ENCODE measurements at places on chromosomes 2 and 18.

DNA sequence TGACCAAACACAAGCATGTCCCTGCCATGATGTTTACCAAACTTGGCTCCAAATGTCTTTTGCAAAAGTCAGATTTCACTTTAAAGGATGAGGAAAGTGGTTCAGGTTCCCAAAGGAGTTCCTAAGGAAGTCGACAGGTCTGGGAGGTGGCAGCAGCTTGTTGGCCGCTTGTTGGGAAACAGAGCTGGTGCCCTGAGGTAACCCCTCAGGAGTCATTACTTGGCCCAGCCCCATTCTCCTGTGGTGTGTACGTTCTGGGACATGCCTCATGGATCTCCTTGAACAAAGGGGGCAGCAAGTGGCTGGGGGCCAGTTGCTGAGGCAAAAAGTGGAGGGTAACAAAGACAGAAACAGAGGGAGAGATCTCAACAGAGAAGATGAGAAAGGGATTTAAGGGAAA, 10.9 kb downstream of the TMBIM1 start:
- no peak for DNase-seq

DNA sequence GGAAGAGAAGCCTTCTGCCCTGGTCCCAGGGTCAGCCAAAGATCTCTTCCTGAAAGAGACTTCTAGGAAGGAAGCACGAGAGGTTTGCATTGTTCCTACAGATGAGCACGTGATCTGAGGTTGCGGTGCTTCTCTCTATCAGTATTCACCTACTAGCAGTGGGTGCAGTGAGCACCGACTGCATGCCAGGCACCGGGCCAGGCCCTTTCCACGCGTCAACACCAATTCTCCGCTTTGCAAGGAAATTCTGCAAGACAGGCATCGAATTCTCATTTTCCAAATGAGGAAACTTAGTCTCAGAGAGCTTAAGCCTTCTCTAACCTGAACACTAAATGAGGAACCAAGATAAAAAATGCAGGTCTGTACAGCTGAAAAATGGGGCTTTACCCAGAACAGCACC, 151.5 kb upstream of the MYCN start:
- DNase-seq = no peak

DNA sequence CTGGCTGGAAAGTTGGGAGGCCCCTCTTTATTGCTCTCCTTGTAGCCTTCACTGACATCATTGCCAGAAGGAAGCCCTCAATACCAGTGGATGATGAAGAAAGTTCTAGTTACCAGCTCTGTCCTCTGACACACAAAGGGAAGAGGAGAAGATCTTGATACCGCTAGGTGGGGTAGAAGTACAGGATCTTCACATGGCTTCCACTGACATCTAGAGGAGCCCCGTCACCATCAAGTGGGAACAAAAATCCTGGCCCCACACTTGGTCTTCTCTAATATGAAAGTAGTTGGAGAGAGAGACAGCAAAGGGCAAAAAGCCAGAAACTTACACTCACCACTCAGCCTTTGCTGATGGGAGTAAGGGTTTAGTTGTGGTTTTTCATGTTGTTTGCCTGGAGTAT, 12.4 kb downstream of the XIRP2 start:
- DNase-seq = no peak

GRCh38 chr2:185734658-185735057, 3.9 kb upstream of the FSIP2 start:
- DNase-seq = no peak

- no peak for DNase-seq
These were observed 19.9 kb upstream of the TTN start for GRCh38 chr2:178827111-178827510.

DNA sequence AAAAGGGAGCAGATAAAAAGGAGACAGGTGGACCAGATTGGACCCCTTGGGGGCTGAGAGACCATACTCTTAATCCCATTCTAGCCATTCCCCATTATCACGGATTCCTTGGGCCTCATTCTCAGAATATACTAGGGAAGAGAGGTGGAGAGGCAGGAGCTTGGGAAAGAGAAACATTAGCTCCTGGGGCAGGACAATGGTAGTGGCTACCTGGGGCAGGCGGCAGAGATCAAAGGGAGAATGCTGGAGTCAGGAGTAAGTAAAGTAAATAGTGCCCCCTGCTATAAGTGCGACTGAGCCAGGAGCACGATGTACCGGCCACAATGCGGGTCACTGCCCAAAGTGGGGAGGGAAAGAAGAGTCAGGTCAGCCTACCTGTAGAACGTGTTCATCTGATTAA, 20.4 kb upstream of the IHH start:
- no peak for DNase-seq

- no peak for DNase-seq
These were observed 125.7 kb upstream of the HAAO start for GRCh38 chr2:42918041-42918440.

GRCh38 chr2:118800736-118801135, 46.7 kb downstream of the EN1 start:
- DNase-seq = no peak

DNA sequence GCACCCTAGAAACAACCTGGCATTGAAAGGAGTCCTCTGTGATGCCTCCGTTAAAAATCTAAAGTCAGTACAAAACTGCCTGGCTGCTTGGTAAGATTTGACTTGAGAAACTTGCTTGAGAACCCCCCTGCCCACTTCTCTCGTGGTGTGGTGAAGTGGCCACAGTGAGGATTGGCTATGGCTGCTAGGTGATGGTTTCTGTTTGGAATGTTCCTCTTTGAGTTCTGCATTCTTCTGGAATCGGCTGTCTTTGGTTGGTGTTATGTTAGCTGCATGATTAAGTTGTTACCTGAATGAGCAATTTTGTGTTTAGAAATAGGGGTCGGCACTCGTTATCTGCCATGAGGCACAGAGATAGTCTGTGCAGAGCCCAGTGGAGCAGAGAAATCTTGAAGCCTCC, 21.7 kb upstream of the SAG start:
- peak; percentile 5 for DNase-seq

DNA sequence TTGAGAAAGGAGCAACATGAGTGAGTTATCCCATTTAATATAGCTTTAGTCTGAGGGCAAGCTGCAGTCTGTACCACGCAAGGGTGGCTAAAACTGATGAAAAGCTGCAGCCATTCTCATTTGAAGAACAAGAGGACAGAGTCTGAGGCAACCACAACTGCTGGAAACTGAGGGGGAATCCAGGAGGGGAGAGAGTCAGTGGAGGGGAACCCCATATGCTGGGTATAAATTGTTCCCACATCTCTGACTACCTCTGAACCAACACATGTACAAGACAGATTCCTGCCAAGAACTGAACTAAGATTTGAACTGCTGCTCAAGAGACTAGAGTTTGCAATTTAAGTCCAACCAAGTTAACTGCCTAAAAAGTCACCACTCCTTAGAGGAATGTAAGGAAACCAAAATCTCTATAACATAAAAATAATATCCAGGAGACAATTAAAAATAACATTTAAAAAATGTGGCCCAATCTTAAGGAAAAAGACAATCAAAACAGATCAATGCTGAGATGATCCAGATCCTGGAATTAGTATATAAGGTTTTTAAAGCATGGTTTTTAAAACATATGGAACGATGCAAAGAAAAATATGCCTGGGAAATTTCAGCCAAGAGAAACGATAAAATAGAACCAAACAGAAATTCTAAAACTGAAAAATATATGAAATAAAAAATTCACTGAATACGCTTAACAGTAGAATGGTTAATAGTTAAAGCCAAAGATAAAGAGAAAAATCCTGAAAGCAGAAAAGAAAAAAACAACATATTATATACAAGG, 11.2 kb downstream of the CWC22 start:
- DNase-seq = no peak

GRCh38 chr2:60885683-60886082, 4.3 kb downstream of the REL start:
- no peak for DNase-seq

- DNase-seq = no peak
These were observed 217.6 kb upstream of the FOSL2 start for GRCh38 chr2:28175028-28175427.

DNA sequence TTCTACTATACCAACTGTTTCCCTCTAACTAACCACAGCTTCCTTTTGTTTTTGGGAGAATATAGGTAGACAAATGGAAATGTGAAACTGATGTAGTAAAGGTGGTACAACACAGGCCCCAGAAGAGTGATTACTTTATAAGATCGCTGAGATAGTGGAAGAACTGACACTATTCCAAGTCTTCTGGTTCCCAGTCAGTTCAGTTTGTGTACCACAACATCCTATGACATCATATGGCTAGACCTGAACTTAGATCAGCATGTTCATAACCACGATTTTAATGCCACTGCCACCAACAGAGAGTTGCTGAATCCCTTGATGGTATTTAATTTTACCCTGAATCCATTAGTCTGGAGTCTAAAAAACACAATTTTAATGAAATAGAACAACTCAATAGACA, 328.9 kb downstream of the GPD2 start:
- DNase-seq = no peak

- no peak for DNase-seq
These were observed 10.1 kb upstream of the ROCK2 start for GRCh38 chr2:11354363-11355154.

- DNase-seq = no peak
These were observed 18.6 kb downstream of the RASGRP3 start for GRCh38 chr2:33494877-33495641.

GRCh38 chr18:23645568-23646175, 17.0 kb downstream of the ANKRD29 start:
- DNase-seq = no peak

- DNase-seq = no peak
These were observed 40.0 kb upstream of the INPP4A start for GRCh38 chr2:98404556-98405250.

DNA sequence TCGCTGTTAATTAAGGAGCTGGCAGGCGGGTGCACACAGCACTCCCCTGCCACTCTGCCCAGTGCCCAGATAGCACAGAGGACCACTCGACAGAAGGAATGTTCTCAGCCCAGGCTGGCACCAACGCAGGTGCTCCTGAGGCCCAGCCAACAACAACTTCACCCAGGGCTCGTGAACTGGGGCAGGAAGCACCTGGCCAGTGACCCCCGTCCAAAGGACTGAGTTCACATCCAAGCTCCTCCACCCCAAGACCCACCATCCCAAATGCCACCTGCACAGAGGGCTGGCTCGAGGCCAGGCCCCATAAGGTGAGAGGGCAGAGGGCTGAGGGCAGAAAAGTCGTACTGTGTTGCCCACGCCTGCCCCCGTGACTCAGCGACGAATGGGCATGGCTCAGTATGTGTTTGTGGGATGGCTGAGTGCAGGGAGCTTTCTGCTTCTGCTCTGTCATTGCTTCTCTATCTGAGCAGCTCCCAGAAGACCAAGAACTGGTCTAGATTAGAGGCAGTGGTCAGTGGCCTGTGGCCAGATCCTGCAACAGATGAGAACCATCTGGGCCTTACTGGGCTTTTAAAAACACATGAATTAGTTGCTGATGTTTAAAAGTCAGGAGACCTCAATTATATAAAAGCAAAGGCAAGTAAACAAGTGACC, 68.4 kb downstream of the POLR1A start:
- peak; percentile 87 for DNase-seq

- DNase-seq = no peak
These were observed 33.0 kb upstream of the METTL21A start for GRCh38 chr2:207658156-207658555.

DNA sequence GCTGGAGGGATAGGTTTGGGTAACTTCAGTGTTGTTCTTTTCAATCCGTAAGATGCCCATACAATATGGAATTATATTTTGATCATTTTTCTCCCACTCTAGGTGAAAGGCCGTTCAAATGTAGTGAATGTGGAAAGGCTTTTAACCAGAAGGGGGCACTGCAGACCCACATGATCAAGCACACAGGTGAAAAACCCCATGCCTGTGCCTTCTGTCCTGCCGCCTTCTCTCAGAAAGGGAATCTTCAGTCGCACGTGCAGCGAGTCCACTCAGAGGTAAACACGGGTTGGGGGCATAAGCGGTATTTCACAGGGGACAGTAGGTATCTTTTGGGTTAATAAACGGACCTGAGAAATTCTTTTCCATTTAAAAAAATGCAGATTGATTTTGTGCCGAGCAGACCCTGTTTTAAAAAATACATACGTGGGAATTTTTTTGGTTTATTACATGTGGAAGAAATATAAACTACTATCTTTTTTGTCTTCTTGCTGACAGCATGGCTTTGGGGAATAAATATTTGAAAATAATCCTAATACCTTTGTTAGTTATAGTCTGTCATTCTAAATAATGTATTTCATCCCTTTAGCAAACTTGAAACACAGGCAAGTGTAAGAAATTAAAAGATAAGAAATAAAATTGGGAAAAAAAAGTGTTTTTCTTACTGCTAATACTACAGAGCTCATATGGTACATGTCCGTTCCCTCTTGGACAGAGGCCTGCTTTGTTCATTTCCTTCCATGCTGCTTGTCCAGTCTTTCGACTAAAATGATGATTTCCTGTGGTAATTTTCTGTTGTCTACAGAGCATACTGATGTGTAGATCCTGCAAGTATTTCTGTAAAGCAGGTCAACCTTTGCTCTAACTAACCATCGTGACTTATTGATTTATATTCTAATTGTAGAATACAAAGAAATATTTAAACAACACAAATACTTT, 53.3 kb downstream of the ZNF236 start:
- no peak for DNase-seq

GRCh38 chr2:23788100-23788499, 138.8 kb downstream of the ATAD2B start:
- no peak for DNase-seq

- no peak for DNase-seq
These were observed 303.4 kb downstream of the ALK start for GRCh38 chr2:29618024-29618423.

GRCh38 chr18:67766930-67767329, 250.4 kb upstream of the DSEL start:
- peak; percentile 61 for DNase-seq

GRCh38 chr18:22433956-22434355, 16.2 kb upstream of the CTAGE1 start:
- DNase-seq = peak; percentile 40

DNA sequence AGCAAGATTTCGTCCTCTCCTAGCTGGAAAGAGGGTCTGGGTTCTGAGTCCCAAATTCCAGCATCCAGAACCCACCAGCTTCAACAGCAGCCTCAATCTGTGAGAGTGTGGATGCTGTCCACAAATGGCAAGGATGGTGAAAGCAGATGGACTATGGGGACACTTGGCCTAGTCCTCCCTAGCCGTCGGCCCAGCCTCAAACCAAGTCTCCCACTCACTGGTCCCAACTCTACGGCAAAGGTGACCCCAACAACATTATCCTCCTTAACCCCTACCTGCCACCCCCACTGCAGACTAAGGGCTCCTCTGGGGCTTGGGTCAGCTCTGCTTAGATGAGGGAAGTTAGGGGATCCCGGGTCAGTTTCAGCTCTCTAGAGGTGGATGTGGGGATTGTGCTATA, 57.3 kb downstream of the TNS1 start:
- no peak for DNase-seq

GRCh38 chr2:28717339-28717758, 34.3 kb upstream of the PPP1CB start:
- DNase-seq = peak; percentile 54

DNA sequence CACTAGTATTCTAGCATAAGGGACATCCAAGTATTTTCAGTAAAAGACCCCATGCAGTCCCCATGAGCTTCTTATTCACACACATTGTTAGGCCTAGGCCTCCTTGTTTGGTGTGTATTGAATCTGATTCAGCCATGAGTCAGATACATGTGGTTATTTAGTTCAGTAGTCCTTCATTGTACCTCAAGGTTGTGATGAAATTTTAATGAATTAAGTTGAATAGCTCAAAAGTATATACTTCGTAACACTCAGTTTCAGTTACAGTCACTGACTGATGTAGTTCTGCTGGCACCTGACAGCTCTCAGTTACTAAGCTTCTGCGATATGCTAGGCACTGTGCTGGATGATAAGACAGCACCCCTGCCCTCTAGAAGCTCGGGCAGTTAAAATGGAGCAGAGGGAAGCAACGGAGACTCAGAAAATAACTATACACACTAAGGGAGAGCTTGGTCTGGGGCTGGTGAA, 86.4 kb downstream of the XRCC5 start:
- DNase-seq = peak; percentile 69
